GM23338 (cell line): ENCODE measurements at places on chromosomes 12 and 14. TPM values are rescaled to one million over a fixed set of nuclear protein-coding genes. Genes with fewer than 3 reads are reported as not detected.

The DLGAP5 gene
- polyA plus RNA-seq, result 92.7 and 117 TPM in 2 replicates

The IFNG-AS1 gene
- polyA plus RNA-seq, result not detected in 2 replicates

DNA sequence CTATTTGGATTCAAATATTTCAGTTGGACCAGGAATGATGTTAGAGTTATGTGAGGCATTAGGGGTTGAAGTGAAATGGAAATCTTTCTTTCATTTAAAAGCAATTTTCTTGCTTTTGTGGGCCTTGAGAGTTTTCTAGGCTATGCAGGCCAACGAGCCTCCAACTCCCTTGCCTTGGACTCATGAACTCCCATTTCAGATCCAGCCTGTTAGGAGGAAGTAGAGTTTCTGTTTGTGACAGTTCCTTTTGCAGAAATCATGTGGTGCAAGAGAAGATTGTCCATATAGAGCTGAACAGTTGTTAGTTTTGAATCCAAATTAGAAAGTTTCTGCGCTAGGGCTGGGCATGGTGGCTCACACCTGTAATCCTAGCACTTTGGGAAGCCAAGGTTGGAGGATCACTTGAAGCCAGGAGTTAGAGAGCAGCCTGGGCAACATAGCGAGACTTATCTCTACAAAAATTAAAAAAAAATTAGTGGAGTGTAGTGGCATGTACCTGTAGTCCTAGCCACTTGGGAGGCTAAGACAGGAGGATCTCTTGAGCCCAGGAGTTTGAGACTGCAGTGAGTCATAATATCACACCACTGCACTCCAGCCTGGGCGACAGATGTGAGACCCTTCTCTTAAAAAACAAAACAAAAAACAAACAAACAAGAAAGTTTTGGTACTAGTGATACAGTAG, 47.3 kb upstream of the MED13L start:
- no peak for DNase-seq

- DNase-seq, result no peak
These were observed 48.9 kb upstream of the PPP1CC start for GRCh38 chr12:110791589-110791988.

- no peak for DNase-seq
These were observed 7.8 kb upstream of the CD163L1 start for GRCh38 chr12:7451756-7452155.

DNA sequence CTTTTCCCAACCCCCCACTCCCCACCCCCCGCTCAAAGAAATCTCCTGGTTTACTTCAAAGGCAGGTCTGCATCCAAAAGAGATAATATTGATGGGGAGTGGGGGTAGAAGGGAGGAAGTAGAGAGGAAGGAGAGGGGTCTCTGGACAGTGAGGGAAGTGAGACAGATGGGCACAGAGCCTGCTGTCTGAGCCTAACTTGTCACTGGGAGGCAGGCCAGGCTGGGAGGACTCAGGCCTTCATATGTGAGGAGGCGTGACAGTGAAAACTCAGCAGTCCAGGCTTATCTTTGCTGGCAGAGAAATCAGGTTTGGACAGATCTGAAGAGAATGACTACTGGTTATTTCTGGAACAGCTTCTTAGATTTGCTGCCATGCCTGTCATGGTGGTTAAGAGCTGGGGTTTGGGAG, 192.3 kb downstream of the NUAK1 start:
- DNase-seq, result no peak

- no peak for DNase-seq
These were observed 21.0 kb downstream of the KTN1 start for GRCh38 chr14:55600784-55601561.

DNA sequence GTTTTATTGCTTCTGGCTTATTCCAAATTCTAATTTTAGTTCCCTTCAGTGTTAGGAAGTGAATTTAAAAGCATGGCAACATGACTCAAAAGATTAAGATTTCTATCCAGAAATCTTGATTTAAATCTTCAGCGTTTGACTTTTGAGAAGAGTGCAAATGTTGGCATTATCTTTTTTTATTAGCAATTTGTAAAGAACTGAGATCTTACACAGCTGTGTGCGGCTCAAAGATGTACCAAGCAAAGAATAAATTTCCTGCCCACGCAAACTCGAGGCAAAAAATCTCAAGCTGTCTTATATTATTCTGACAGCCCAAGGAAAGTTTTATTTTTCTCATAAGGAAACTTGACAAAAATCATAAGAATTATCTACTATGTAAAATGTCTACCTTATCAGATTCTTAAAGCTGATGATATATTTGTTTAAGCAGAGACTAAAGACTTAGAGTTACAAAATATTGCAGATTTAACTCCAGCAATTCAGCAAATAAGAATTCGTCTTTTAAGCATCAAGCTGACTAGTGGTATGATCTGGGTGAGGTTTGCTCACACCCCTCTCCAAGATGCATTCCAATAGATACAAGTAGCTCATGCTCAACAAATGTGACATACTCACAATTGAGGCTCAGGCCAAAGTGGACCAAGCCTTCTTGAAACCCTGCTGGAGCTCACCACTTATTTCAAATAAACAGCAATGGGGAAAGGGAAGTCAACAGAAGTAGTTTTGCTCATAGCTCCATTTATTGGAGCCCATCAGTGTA, 47.4 kb upstream of the POC1B start:
- no peak for DNase-seq

DNA sequence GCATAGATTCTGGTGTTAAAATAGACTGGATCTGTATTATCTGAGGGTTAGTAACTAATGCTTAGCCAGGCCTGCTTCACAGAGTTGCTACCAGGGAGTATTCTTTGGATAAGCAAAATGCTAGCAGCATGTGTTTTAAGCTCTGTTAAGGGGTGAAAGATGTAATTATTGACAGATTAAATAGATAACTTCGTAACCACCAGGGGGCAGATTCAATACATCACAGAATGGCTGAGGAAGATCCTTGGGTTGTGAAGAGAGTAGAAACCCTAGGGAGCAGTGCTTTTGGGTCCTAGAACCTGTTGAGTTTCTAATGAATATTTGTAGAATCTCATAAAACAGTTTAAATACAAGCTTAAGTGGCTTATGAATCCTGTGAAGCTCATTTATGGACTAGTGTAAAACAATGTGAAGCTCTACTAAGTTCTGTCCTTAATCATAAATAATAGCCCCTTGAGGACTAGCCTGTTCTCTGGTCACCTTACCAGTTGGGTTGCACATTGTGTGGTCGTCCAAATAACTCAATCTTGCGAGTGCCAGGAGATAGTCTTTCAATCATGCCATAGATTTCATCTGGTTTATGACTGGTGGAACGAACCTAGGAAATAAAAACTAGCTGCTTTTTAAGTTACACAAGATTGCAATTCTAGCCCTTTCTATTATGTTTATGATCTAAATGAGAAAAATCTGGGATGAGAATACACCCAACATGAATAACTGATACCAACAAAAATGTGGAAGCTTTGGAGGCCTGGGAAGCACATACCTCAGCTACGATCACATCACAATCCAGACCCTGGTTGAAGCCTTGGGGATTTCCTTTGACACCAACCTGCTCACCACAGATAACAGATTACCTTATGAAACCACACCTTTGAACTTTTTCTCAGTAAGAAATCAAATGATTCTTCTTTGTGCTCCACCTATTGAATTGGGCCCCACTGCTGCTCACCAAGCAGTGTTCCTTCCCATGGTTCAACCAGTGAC, 12.3 kb downstream of the METTL3 start:
- DNase-seq, result peak; percentile 95

- peak; percentile 77 for DNase-seq
These were observed 324 bp upstream of the HOXC9 start for GRCh38 chr12:53999559-54000115.
